Activated CD8-positive, alpha-beta memory T cell treated with anti-CD3 and anti-CD28 coated beads for 1 hour (primary cell): ENCODE measurements at places on chromosomes 5 and 9.

- DNase-seq = no peak
Observed at GRCh38 chr9:1453636-1454035, 403.5 kb downstream of the DMRT2 start.

DNA sequence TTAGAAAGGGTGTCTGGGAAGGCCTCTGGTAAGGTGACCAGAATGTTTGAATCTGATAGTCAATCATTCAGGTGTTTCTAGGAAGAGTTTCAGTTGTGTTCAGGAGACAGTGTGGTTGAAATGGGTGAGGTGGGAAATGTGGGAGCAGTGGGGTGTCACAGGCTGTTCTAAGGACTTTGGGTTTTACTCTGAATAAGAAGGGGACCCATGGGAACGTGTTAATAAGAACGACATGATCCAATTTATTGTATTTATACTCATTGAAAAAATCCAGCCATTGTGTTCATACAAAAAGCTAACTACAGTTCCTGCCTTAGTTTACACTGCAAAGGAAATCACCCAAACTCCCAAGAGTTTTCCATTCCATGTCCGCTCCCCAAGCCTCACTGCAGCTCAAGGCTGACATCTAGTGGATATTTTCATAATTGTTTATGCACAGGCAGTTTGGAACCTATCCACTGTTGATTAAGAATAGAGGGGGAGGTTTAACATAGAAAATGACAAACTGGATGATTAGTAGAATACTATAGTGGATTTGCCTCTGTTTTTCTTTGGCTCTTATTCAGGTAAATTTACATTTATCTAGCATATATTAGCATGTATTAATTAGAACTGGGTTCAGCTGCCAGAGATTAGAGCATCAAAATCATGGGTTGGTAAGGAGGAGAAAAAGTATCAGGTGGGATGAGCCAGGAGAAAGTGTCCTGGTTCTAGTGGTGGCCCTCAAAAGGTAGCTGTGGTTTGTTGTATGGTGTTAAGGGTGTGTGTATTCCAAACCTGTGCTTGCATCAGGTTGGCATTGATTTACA, 17.7 kb downstream of the CAVIN4 start:
- no peak for DNase-seq

- DNase-seq = no peak
Observed at GRCh38 chr5:51225789-51226742, 157.2 kb upstream of the ISL1 start.

- no peak for DNase-seq
Observed at GRCh38 chr5:173967241-173967640, 21.7 kb upstream of the C5orf47 start.

GRCh38 chr9:133147412-133148198, 16.1 kb downstream of the GBGT1 start:
- peak; percentile 79 for DNase-seq

DNA sequence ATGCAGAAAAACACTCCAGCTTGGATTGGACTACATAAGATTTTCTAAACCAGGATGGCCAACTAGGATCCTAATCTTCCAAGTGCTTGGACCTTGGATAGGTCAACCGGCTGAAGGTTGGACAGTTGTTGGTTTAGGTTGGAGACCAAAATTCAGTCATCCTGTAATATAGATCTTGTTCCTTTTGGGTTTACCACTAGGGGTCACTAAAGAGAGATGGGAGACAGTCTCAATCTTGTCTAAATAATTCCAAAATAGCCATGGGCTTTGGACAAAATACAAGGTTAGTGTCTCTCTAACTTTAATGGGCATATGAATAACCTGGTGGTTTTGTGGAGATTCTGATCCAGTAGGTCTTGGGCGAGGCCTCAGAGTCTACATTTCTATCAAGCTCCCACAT, 148.7 kb upstream of the ERCC6L2 start:
- DNase-seq = no peak

- no peak for DNase-seq
Observed at GRCh38 chr5:157516006-157516405, 56.0 kb downstream of the NIPAL4 start.

DNA sequence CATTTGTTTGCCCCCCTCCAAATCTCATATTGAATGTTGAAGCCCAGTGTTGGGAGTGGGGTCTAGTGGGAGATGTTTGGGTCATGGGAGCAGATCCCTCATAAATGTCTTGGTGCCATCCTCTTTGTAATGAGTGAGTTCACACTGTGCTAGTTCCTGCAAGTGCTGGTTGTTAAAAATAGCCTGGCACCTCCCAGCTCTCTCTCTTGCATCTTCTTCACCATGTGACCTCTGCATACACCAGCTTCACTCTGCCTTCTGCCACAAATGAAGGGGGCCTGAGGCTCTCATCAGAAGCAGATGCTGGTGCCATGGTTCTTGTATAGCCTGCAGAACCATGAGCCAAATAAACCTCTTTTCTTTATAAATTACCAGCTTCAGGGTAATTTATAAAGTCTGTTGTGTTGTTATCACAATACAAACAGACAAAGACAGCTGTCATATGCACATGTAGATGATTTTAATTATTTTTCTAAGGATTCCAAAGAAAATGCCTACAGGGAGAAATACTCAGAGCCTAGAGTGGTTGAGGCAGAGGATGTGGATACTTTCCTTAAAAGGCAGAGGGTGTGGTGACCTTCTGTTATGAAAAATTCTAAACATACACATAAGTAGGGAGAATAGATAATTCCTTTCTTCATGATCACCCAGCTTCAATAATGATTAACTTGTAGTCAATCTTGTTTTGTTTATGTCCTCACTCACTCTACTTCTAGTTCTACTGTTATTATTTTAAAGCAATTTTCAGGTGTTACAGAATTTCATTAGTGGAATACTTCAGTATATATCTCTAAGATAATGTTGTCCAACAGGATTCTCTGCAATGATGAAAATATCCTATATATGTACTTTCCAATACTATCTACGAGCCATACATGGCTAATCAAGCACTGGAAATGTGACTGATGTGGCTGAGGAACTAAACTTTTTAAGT, 75.1 kb upstream of the RANBP6 start:
- no peak for DNase-seq

GRCh38 chr5:139386050-139386438, 2.9 kb upstream of the SLC23A1 start:
- no peak for DNase-seq

DNA sequence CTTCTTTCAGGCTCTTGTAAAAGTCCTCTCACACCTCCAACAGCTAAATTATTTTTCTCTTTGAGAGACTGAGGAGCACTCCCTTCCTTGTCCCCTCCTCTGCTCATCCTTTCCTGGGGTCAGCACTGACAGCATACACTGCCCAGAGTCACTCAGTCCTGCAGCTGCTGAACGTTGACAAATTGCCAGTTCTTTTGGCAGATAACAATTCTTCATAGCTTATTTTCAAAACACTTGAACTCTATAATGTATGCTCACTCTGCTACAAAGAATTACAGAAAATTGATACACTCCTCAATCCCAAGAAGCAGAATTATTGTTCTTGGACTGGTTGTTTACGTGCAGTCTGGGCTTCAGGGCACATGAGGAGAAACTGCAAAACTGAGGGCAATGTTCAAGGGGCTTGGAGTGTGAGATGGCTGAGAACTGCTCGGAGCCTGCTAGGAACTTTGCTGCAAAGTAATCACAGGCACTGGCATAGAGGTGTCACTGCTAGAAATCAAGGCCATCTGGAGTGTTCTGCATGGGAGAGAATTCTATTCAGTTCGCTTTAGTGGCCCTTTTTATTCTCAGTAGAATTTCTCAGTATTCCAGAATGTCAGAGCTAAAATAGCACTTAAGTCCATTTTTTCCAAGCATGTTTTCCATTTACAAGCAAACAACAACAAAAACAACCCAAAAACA, 96.4 kb upstream of the SPOCK1 start:
- no peak for DNase-seq

DNA sequence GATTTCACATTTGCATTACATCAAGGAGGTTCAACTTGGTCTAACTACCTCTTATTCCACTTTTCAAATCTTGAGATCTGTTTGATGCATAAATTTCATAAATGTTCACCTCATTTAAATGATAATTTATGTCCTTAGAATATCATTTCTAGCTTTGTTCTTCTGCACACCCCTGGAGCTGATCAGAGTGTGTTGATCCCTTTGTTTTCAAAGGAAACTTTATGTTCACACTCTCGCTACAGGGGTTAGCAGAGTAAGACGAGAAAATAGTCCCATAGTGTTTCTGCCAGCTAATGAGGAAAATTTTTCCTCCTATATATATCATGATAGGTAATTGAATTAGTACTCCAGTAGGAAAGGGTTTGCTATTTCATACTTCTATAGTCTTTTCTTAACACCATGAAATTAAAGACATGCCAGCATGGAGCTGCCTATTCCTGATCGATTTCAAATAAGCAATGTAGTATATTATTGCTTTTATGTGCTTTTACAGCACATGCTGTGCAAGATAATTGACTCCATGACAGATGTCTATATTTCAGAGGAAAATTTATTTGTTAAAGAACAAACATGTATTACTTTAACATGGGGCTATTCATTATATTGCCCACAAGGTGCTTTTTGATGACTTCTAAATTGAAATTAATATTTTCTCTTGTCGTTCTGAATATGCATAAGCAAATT, 4.8 kb upstream of the PAM start:
- no peak for DNase-seq
